ENCODE measurements at places on chromosomes 6 and 20.

DNA sequence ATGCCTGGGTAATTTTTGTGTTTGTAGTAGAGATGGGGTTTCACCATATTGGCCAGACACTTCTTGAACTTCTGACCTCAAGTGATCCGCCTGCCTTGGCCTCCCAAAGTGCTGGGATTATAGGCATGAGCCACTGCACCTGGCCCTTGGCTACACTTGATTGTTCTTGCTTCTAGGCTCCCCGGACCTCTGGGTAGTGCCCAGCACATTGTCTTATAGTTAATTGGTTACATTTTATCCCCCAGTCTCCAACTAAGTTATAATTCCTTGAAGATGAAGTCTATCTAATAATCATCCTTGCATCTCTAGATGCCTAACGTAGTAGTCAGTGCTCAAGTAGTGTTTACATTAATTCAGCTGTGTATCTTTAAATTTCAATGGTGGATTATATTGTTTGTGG is 11.8 kb downstream of the SMPDL3A start:
- DNase-seq: no peak

DNA sequence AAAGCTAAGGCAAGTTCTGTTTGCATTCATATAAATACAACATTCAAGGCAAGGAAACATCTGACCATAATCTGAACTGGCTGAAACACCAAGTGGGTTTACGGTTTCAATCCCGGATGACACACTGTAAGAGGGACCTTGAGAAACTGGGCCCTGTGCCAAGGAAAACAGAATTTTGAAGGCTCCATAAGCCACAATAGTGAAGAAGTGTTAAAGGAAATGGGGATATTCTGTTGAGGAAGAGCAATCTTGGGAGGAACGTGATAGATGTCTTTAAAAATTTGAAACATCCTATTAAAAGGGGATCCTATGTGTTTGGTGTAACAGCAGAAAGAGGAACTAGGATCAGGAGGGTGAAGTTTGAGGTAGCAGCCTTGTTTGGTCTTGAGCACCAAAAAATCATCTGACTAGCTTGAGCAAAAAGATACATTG is 82.4 kb upstream of the TAB2 start:
- DNase-seq: no peak

GRCh38 chr6:19602434-19603013 is 234.6 kb upstream of the ID4 start:
- DNase-seq: no peak

DNA sequence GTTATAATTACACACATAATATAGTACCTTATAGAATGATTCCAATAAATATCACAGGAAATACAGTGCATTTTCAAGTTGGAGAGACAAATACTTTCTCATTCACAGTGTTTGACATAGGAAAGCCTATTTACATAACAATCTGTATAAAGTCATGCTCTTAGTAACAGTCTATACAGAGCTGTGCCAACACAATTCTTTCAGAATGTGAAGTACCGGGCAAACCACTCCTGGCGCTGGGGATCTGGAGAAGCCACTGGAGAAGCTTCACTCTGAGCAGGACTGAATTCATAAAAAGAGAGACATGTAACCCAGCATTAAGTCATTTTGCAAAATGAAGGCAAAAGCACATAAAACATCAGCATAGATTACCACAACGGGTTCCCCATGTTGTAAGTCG is 24.9 kb upstream of the MCM9 start:
- no peak for DNase-seq

DNA sequence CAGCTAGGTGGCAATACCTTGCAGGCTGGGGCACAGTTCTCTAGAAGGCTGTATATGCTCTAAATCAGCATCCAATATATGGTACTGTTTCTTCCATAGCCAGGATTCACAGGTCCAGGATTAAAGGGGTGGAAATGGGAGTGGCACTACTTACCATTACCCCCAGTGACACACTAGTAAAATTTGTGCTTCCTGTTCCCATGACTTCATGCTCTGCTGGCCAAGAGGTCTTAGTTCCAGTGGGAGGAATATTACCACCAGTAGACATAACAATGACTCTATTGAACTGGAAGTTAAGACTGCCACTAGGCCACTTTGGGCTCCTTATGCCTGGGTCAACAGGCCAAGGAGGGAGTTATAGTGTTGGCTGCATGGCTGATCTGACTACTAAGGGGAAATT is 174.3 kb upstream of the TNFAIP3 start:
- no peak for DNase-seq

GRCh38 chr20:5688431-5688972 is 61.7 kb upstream of the SHLD1 start:
- DNase-seq: no peak

- DNase-seq: no peak
Measured at GRCh38 chr6:50361641-50362331, 312.1 kb upstream of the DEFB112 start.

GRCh38 chr20:47347661-47348435 is 8.7 kb downstream of the ZMYND8 start:
- DNase-seq: no peak

- DNase-seq: no peak
Measured at GRCh38 chr6:140052736-140053729, 678.6 kb upstream of the CITED2 start.

DNA sequence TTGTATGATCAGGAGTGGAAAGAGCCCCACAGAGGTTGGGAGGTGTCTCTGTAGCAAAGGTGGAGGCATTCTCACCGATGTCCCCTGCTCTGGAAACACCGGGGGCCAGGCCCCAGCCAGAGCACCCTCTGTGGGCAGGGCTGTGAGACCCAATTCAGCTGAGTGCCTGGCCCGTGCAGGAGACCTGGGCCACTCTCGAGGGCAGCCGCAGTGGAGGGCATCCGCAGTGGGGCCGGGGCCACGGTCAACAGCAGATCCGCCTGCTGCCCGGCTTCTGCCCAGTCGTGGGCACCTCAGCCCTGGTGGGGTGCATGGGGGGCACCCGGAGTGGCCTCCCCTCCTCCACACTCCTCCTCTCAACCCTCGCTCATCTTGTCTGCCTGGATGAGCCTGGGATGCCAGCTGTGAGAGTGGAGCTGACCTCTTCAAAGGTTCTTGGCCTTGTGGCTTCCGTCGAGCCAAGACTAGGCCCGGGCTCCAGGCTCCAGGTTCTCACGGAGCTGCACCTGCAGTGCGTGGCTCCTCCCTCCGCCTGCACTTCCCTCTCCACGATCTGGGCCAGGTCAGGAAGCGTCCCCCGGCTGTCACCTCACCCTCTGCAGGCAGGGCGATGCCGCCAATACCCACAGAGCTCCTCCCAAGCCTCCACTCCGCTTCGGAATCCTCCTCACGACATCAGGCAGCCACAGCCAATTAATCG is 134.8 kb downstream of the TAF4 start:
- DNase-seq: no peak

GRCh38 chr6:106677282-106677681 is 47.9 kb downstream of the QRSL1 start:
- no peak for DNase-seq

DNA sequence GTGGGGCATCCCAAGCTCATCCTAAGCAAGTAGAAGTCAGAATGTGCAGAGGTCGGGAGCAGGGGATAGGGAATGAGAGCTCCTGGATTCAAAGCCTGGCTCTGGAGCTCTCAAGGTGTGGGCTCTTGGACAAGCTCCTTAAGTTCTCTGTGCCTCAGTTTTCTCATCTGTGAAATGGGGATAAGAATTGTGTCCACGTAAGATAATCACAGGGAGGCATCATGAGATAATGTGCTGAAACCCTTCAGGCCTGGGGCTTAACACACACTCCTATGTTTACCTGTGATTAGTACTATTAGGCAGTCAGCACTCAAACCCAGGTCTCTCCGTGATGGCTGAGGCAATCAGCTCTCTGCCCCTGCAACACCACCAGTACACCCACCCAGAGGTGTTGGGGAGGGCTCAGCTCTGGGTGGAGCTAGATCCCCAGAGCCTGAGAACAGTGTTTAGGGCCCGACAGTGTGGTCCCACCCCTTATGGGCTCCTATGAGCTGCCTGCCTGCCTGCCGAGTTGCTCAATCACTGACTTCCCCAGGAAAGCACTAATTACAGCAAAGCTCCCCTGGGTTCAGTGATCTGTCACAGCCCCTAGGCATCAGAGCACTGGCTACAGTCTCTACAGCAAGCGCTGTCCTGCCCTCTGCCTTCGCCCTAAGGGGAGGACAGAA is 6.3 kb upstream of the SIRPA start:
- no peak for DNase-seq

- no peak for DNase-seq
Measured at GRCh38 chr6:128505603-128506002, 14.8 kb downstream of the PTPRK start.

- no peak for DNase-seq
Measured at GRCh38 chr6:167811442-167812087, 15.1 kb upstream of the AFDN start.

DNA sequence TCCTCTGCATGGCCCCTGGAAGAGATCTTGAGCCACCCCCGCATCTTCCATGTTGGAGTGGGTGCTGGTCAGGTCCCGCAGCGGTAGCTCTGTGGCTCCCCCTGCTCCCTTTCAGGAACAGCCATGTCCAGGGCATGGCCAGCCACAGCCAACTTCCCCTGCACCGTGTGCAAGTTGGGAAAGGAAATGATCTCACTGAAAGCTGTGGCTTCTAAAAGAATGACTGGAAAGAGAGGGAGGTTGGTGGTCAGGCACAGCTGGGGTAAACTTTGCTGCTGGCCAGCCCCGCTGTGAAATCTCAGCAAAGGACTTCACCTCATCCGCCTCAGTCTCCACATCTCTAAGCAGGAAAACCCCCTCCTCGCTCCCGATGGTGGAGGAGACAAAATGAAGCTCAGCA is 153.6 kb upstream of the CST7 start:
- no peak for DNase-seq

DNA sequence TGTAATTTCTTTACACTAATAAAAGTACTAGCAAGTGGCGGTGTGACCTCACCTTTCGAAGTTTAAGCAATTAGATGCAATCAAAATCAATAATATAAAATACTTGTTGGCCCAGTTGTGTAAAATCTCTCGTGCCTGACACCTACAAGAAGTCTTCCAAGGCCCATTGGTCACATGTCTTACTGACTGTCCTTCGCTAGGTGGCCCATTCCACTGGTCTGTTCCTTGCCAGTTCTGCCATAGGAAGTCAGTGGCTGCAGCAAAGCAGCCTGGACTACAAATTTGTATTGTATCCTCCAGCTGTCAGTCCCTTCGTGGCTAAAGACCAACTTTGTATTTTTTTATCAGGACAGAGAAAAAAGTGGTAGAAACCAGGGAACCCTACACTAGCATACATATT is 61.8 kb downstream of the CYB5R4 start:
- no peak for DNase-seq

DNA sequence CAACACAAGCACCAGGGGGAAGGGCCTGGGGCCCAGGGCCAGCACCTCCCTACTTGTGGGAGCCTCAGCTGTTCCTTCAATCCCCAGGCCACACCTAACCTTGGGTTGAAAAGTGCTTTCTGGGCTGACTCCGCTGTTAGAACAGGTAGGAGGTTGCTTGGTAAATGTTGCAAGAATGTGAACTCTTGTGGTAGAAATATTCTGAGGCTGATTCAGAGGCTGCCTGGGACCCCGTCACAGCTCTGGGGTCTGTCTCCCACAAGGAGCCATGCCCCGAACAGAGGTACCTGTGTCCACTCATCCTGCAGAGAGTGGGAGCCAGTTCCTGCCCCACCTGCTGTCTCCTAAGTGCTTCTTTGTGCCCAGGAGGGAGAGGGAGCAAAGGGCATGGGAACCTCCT is 14.4 kb upstream of the MAS1L start:
- no peak for DNase-seq

DNA sequence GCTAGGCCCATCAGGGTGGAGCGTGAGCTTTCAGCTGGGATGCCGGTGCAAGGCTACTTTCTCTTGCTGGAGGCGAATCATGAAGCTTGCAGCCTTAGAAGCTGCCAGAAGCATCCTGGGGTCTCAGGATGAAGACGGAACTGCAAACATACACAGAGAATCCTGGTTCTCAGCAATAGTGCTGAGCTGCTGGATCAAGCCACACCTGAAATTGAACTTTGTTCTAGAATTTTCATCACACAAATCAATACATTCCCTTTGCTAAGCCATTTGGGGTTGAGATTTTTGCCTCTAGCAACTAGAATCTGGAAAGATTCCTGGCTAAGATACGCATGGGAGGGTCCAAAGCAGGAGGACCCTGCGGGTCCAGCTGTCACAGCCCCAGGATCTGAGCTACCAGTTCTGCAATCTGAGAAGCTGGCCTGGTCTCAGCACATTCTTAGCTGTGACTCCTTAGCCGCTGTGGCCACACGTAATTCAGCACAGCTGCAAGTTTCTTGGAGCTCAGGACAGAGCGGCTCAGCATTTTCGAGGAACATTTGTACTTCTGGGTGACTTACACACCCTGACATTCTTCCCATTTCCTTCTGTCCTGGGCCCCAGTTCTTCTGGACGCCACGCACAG is 6.6 kb upstream of the ARFGAP1 start:
- DNase-seq: no peak

GRCh38 chr6:87066449-87067333 is 28.2 kb downstream of the CGA start:
- no peak for DNase-seq

GRCh38 chr6:136846046-136846445 is 23.7 kb downstream of the PEX7 start:
- no peak for DNase-seq

- DNase-seq: no peak
Measured at GRCh38 chr6:161226009-161226964, 47.6 kb downstream of the AGPAT4 start.

Measured in cerebellar nuclear complex (tissue), 1 donor.